Skin of body (tissue), 3 donors: ENCODE measurements at places on chromosomes 13 and 19. TPM values are rescaled to one million over a fixed set of nuclear protein-coding genes. Genes with fewer than 3 reads are reported as not detected.

The ZNF793 gene
- 7.7 TPM for total RNA-seq

The CBY2 gene
- not detected for total RNA-seq

The DACT3 gene
- total RNA-seq: 6.7 TPM

The APOC1 gene
- total RNA-seq: 44.6 TPM

The GJB6 gene
- total RNA-seq: 120 TPM

The ECSIT gene
- total RNA-seq: 24.4 TPM

The HSPB6 gene
- 18.4 TPM for total RNA-seq

The ERVK3-1 gene
- 38.9 TPM for total RNA-seq

The ZNF763 gene
- 4.6 TPM for total RNA-seq

The AP1M2 gene
- total RNA-seq: 18.0 TPM

The KIR3DL2 gene
- not detected for total RNA-seq

The ZNF546 gene
- 3.6 TPM for total RNA-seq

The RNF17 gene
- total RNA-seq: not detected

The SRRM5 gene
- total RNA-seq: not detected

The PSG2 gene
- total RNA-seq: not detected

The IZUMO4 gene
- 2.2 TPM for total RNA-seq

The CYSLTR2 gene
- 2.4 TPM for total RNA-seq

The PSG4 gene
- not detected for total RNA-seq

The KLF1 gene
- total RNA-seq: 1.7 TPM

The TMEM238 gene
- total RNA-seq: 0.30 TPM

The PGLYRP2 gene
- 1.1 TPM for total RNA-seq

The PRTN3 gene
- total RNA-seq: 28.9 TPM

The OR7C1 gene
- total RNA-seq: 0.20 TPM

The C1QTNF9B gene
- total RNA-seq: 0.20 TPM

The MYH14 gene
- 38.4 TPM for total RNA-seq

The VSTM2B gene
- total RNA-seq: not detected
